Left renal cortex interstitium (tissue), 4 donors: ENCODE measurements at places on chromosomes 16 and 17.

GRCh38 chr17:76528156-76528527 is 9.4 kb downstream of the CYGB start:
- no peak for DNase-seq

GRCh38 chr17:15941781-15942180 is 3.1 kb upstream of the ADORA2B start:
- no peak for DNase-seq

DNA sequence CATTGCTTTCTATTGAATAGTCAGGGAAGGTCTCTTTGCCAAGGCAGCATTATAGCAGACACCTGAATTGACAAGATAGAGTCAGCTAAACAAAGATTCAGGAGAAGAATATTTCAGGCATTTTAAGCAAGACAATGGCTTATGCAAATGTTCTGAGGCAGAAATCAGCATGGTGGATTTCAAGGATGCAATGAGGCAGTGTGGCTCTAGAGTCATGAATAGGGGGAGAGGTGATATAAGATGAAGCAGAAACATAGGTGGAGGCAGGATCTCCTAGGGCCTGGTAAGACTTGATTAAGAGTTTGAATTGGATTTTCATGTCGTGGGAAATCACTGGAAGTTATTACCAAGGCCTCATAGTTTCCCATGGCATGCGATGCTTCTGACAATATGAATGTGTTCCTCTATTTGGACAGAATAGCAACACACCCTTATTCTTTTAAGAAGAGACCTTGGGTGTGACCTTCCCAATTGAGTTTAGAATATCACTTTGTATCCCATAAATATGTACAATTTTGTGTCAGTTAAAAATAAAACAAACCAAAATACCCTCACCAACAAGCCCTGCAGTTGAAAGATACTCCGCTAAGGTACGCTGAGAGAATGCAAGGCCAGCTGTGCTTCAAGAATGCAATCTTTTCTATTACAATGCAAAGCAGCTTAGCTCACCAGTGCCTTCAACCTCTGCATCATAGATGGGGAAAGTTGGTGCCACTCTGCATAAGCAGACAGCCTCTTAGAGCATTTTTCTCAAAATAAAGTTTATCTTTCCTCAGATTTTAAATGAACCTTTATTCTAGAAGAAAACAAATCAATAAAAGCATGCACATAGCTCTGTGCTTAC is 139.6 kb upstream of the SALL1 start:
- DNase-seq = no peak

DNA sequence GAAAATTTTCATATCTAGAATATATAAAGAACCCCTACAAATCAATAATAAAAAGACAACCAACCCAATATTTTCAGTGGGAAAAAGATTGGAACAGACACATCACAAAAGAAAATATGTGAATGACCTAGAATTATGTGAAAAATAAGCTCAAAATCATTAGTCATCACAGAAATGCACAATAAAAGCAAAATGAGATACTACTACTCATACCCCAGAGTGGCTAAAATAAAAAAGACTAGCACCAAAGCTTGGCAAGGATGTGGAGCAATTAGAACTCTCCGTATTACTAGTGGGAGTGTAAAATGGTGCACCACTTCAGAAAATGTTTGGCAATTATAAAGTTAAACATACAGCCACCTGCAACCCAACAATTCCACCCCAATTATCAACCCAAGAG is 48.0 kb upstream of the CDH5 start:
- no peak for DNase-seq

DNA sequence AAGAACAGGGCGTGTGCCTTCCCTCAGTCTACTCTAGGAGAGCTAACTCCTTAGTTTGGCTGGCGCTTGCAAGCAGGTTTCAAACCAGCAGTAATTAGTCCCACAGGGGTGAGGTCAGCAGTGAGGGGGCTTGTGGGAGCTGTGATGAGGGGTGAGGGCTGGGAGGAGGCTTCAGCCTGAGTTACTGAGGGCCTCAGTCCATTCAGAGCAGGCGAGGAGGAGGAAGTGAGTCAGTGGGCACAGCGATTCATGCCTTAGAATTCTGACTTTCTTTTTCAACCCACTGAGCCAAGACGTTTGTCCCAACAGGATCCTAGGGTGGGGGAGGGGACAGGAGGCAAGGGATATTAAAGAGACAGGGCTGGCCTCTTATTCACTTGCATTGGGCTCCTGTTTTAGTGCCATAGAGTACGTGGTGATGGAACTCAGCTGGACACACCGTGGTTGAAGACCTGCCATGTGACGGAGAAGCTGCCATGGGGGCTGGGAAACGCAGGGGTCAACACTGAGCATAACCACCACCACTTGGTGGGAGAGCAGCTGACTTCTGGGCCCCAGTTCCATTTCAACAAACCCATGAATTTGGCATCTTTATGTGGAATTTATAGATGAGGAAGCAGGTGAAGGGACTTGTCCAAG is 8.3 kb upstream of the ITGA3 start:
- DNase-seq = no peak

- no peak for DNase-seq
Observed at GRCh38 chr16:63813862-63814261, 1308.0 kb downstream of the CDH11 start.

DNA sequence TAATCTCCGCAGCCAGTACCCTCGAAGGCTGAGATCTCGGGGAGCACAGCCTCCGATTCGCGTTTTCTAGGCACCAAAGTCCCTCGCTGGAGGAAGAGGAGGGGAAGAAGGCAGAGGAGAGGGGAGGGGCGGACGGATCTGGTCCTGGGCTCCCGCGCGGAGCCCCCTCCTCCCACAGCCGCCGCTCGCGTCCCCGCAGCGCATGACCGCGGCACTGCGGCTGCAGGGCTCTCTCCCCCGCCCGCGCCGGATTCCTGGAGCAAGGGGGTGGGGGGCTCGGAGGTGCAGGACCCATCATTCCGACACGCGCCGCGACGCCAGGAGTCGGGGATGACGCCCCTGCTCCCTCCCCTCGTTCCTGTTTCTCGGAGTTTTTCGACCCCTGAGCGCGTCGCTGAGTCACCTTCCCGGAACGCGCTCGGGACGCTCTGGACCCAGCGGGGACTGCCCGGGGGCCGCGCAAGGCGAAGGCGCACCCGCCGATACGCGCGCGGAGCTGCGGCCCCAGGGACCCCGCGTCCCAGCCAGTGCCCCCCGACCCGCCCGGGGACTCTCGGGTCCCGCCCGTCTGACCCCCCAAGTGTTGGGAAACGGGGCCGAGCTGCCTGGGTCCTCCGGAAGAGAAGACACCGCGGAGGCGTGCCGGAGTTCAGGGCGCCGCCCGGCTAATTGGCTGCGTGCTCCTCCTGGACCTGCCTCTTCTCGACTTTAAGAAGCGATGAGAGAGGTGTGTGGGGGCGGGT is 1.4 kb upstream of the SPHK1 start:
- no peak for DNase-seq

- DNase-seq = no peak
Observed at GRCh38 chr16:77596261-77596660, 126.1 kb upstream of the NUDT7 start.

- DNase-seq = peak; percentile 34
Observed at GRCh38 chr16:67563708-67564468, 1.6 kb downstream of the CTCF start.

DNA sequence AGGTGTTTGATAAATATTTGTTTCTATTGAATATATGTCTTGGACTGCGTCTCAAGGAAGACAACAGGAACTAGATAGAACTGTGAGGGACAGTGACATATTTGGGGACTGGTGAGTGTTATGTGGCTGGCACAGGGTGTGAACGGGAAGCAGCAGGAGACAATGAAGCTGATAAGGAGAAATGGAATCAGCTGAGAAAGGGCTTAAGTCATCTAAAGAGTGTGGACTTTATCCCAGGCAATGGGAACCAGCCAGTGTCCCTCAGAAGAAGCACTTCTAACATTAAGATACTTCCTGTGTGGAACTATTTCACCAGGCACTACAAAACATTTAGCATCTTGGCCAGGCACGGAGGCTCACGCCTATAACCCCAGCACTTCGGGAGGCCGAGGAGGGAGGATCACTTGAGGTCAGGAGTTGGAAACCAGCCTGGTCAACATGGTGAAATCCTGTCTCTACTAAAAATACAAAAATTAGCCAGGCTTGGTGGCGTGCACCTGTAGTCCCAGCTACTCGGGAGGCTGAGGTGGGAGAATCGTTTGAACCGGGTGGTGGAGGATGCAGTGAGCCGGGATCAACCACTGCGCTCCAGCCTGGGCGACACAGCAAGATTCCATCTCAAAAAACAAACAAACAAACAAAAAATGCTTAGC is 41.2 kb downstream of the ARHGAP17 start:
- no peak for DNase-seq

- no peak for DNase-seq
Observed at GRCh38 chr16:75271441-75272096, 20.1 kb upstream of the BCAR1 start.

DNA sequence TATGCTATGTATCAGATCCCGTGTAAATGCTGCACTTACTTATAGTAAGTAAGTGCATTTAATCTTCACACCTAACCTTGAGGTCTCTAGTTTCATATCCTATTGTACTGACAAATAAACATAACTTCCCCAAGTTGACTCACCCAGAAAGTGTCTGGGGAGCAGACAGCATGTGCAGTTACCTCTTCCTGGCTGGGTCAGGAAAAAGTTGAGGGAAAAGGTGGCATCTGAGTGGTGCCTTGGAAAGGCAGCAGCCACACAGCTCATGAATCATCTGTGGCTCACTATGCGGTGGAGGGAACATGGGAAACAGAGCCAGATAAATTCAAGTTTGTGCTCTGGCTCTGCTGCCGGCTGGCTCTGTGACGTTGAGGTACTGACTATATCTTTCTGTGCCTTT is 382.0 kb upstream of the DYNLRB2 start:
- DNase-seq = no peak

DNA sequence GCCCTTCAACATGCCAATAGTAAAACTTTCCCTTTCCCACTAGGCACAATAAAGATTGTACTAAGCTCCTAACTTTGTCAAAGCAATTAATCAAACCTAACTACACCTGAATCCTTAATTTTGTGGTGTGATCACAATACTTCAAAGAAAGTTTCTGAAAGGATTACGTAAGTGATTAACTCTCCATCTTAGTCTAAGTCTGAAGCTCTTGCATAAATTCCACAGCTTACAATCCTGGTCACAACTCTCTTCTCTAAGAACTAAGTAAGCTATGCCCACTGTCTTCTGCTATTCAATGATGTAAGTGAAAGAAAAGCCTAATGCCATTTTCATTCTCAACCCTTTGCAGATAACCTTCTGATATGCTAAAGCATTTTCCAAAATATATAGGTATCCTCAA is 15.4 kb downstream of the SIAH1 start:
- no peak for DNase-seq

DNA sequence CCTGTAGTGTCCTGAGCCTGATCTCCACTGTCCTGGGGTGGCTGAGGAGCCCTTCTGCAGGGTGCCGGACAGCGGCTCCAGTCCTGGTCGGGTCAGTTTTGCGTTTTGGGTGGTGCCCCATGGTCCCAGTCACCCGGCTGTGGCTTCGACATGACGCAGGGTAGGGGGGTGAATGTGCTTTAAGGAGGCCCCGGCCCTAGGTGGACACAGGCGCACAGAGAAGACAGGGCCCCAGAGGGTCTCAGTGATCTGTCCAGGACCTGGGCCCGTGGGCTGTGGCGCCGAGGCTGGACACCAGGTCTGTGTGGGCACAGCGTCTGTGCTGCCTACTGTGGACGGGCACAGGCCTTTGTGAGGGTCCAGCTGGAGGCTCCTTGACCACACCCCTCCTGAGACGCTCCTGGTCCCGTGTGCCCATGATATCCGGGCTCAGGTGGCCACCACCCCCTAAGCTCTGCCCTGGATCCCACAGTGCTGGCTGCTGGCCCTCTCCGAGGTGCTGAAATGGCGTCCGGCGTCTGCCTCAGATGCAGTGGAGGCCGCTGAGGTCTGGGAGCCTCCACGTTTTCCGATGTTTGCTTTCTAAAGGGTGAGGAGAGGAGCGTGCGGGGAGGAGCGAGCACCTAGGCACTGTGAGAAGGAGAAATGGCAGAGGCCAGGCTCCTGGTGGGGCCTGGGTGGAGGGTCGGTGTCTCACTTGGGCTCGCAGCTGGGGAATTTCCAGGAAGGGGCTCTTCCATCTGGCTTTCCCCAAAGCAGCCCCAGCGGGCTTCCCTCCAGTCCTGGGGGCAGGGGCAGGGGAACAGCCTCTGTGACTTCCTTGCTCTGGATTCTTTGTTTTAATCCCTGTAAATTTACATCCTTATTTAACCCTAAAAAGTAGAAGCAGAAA is 56.1 kb upstream of the ACSF3 start:
- DNase-seq = peak; percentile 45

GRCh38 chr16:7548796-7549318 is 216.2 kb downstream of the RBFOX1 start:
- DNase-seq = no peak

- no peak for DNase-seq
Observed at GRCh38 chr17:16443511-16444257, 28.3 kb downstream of the TRPV2 start.

- no peak for DNase-seq
Observed at GRCh38 chr17:50938821-50939541, 72.8 kb upstream of the TOB1 start.

- no peak for DNase-seq
Observed at GRCh38 chr17:35088356-35088880, 24.9 kb upstream of the RFFL start.

- no peak for DNase-seq
Observed at GRCh38 chr17:8300627-8301242, 5.5 kb upstream of the SLC25A35 start.

DNA sequence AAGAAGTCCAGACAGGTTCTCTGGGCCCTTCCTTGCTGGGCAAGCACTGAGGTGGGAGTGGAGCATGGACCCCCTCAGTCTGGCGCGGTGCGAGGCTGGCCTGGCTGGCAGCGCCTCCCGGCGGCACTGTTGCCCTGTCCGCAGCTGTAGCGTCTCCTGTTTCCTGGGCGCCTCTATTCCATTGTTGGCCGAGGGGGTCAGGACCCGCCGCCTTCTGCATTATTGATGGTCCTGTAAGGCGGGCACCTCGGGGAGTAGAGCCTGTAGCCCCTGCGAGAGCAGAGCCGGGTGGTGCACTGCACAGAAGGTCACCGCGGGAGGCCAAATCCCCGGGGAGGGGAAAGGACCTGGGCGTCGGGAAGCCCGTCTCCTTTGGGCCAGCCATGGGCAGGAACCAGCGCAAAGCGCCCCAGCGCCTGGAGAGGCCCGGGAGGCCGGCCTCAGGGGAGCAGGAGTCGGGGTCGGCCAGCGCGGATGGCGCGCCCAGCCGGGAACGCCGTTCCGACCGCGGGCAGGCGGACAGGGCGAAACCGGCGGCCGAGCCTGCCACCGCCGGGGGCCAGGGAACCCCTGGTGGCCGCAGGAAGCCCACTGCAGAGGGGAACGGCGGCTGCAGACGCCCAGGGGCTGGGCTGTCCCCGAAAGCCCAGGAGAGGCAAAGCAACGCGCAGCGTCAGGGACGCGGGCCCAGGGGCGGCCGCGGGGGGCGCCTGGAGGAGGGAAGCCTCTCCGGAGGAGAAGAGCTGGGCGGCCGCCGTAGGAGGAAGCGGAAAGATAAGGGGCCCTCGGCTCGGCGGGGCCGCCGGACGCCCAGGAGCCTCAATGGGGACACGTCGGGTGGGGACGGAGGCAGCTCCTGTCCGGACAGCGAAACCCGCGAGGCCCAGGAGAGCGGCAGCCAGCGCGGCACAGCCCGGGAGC is at the start of gene MYO15B:
TSS of gene MYO15B (plus strand) at position 126 of the 921 bp plus-strand sequence. CDS start at position 384, 258 bp downstream.
- peak; percentile 45 for DNase-seq

GRCh38 chr17:72928454-72929136 is 163.9 kb downstream of the SLC39A11 start:
- DNase-seq = no peak
